ENCODE measurements at places on chromosomes 13 and 19.

DNA sequence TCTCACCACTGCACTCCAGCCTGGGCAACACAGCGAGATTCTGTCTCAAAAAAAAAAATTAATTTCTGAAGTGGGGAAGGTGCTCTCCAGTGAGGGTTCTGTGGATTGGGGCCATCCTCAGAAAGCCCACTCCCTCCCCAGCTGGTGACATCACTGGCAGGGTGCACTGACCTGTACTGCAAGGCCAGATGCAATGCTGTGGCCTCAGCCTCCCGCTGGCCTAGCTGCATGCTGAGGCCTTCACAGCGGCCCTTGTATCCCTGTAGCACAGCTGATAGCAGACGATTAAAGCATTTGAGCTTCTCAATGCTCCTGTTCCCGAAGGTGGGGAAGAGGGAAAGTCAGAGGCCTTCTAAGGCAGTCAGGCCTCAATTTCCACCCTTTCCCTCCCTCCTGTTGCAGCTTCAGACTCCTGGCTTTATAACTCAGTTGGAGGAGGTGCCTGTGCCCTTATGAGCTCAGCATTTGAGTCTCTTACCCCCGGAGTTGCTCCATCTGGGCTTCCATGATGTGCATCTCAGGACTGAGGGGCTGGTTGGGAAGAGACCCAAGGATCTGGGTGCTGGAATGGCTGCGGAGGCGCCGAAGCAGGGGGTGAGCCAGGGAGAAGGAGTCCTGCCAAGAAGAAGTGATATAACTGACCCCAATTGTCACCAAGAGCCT lies 5.3 kb downstream of the USHBP1 start:
- no peak for DNase-seq

GRCh38 chr13:99215184-99215830 lies 14.7 kb downstream of the UBAC2 start:
- DNase-seq: no peak

DNA sequence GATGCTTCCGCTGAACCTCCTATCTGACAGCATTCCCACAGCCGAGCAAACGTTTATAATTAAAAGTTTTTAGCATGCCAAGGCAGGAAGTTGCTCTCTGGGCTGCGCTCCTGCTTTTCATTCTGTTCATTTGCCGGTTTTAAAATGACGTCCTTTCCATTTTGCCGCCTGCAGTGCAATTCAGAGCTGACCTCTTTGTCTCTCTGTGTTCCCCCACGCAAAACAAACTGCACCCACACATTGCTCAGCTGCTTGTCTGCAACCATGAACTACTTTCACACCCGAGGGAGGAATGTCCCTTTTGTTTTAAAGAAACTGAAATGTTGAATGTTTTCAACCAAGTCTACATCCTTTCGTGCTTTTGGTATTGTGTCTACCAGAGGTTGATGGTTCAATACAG lies 416.5 kb downstream of the EFNB2 start:
- DNase-seq: no peak

- DNase-seq: no peak
Observed at GRCh38 chr19:29395111-29395733, 130.6 kb upstream of the VSTM2B start.

DNA sequence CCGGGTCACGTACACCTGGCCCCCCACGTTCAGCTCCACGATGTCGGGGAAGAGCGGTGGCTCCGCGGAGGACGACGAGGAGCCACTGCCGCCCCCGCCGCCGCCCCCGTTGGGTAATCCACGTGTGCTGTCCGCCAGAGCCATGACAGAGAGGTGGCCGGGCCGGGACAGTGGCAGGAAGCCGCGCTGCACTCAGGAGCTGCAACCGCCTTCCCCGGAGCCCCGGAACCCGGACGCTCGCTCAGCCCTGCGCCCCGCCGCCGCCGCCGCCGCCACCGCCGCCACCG lies 257 bp downstream of the KCTD12 start:
- no peak for DNase-seq

DNA sequence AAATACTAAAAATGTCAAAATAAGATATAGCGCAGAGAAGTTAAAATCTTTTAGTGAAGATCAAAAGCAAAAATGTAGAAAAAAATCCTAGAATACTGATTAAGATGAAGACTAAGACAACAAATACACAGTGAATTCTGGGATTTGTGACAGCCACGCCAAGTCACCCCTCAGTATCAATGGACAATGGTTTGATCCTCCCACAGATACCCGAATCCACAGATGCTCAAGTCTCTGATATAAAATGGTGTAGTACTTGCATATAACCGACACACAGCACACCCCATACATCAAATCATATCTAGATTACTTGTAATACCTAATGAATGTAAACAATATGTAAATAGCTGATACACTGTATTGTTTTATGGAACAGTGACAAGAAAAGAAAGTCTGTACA lies 5.9 kb downstream of the MIPEP start:
- DNase-seq: no peak

DNA sequence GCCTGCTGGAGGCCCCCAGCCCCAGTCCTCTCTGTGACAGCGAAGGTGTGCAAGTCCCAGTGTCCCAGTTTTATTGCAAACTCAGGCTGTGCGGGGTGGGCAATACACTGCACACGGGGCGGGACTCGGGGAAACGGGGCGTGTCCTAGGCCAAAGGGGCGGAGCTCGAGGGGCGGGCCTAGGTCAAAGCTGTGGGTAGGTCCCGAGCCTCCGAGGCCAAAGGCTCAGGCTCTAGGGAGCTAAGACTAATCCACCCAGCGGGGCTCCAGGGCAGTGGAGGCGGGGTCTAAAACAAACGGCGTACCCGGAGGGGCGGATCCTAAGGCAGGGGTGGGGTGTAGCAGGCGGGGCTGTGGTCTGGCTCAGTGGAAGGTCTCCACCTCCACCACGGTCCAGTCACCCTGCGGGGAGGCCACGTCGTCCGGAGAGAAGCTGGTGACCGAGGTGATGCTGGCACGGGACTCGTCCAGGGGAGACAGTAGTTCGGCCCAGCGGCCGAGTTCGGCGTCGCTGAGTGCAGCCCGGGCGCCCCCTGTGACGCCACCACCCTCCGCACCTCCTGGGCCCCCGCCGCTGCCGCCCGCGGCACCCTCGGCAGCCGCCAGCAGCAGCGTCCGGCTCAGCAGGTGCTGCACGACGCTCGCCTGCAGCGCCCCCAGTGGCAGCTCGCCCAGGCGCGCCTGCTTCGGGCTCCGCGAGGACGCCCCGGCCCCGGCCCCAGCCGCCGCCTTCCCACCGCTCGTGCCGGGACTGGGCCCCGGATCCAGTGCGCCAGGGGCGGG lies 5.3 kb downstream of the PRR36 start:
- no peak for DNase-seq

DNA sequence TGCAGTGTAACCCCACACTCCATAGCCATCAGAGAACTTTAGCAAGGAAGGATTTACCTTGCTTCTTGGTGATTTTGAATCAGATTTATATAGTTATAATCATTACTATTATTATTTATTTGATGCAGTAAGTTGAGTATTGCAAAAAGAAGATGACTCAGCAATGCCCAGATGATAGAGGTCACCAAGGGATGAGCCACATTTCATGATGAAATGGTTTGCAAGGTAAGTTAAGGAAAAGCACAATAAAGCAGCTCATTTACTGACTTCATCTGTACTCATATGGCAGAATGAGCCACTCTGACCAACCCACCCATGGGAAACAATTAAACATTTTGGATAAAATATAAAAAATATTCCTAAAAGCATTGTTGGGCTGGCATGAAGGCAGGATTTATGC lies 59.1 kb downstream of the AKAP11 start:
- DNase-seq: no peak

GRCh38 chr19:29411113-29411581 lies 114.6 kb upstream of the VSTM2B start:
- no peak for DNase-seq

GRCh38 chr13:50136226-50136625 lies 121.0 kb downstream of the KCNRG start:
- DNase-seq: no peak

GRCh38 chr19:17720440-17720839 lies 1.2 kb downstream of the MAP1S start:
- peak; percentile 3 for DNase-seq

DNA sequence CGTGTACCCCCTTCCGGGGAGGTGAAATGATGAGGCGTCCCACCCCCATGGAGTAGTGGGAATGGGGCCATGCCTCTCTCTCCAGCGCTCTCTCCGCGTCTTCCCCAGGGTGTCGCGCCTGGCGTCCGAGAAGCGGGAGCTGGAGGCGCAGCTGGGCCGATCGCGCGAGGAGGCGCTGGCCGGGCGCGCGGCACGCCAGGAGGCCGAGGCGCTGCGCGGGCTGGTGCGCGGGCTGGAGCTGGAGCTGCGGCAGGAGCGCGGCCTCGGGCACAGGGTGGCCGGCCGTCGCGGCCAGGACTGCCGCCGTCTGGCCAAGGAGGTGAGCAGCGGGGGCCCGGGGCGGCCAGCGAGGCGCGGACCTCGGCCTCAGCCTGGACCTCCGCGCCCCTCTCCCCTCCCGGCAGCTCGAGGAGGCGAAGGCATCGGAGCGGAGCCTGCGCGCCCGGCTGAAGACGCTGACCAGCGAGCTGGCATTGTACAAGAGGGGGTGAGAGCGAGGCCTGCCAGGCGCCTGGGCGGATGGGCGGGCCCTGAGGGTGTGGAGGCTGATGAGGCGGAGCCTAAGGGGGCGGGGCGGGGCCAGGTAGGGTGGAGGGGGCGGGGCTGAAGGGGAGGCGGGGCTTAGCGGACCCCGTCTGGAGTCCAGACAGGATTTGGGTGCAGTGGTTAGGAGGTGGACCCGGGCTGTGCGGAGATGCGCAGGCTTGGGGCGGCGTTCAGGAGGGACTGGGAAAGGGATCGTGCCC lies 7.7 kb downstream of the PGLYRP1 start:
- DNase-seq: peak; percentile 61

- DNase-seq: no peak
Observed at GRCh38 chr19:21052902-21053301, 29.1 kb upstream of the ZNF714 start.

GRCh38 chr19:29694669-29695627 lies 20.1 kb downstream of the C19orf12 start:
- DNase-seq: peak; percentile 2

- DNase-seq: no peak
Observed at GRCh38 chr13:33316890-33317289, 31.3 kb upstream of the STARD13 start.

DNA sequence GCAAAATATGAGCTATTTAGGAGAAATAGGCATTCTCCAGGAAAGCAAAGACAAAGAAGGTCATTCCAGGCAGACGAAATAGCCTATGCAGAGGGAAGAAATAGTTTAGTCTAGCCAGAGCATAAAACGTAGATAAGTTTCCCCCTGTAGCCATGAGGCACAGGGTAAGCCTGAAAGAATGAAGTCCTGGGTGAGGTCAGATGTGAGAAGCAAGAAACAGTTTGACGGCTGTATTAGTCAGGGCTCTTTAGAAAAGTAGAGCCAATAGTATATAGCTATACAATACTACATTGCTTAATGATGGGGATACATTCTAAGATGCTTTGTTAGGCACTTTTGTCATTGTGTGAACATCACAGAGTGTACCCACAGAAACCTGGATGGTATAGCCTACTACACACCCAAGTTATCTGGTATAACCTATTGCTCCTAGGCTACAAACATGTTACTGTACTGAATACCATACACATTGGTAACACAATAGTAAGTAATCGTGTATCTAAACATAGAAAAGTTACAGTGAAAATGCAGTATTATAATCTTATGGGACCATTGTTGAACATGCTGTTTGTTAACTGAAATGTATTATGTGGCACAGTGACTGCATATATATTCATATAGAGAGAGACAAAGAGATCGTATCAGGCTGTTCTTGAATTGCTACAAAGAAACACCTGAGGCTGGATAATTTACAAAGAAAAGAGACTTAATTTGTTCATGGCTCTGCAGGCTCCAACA lies 59.3 kb upstream of the WDFY2 start:
- DNase-seq: no peak

DNA sequence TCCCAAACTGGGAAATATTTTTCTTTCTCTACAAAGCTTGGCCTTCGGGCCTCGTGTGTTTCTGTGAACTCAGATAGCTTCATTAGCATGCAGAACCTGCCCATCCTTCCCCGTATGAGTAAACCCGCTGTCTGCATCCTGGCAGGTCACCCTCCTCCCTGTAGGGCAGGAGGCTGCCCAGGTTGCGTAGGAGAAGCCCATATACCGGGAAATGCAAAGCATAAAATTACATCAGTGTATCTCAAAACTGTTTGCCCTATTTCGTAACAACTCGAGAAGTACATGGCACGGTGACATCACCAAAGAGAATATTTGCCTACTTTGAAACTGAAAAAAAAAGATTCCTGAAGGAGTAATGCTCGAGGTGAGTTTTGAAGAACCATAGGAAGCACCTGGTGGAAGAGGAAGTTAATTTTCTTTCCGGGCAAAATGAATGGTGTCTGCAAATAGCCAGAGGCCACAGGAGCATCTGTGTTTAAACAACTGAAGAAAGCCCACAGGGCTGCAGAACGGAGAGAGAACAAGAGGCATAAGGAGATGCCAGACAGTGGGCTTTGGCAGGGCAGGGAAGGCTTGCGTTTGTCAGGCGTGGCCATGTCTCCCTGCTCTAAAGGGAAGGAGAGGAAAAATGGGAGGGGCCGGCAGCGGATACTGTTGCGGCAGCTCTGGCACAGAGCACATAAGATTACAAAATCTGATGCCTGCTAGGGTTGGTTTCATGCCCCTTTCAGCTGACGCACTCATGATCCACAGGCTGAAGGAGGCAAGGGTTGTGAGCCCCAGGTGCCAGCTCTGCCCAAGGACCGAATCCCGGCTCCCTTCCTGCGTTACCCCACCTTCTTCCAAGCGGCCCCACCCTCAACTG lies 81.4 kb downstream of the IRS2 start:
- DNase-seq: no peak

DNA sequence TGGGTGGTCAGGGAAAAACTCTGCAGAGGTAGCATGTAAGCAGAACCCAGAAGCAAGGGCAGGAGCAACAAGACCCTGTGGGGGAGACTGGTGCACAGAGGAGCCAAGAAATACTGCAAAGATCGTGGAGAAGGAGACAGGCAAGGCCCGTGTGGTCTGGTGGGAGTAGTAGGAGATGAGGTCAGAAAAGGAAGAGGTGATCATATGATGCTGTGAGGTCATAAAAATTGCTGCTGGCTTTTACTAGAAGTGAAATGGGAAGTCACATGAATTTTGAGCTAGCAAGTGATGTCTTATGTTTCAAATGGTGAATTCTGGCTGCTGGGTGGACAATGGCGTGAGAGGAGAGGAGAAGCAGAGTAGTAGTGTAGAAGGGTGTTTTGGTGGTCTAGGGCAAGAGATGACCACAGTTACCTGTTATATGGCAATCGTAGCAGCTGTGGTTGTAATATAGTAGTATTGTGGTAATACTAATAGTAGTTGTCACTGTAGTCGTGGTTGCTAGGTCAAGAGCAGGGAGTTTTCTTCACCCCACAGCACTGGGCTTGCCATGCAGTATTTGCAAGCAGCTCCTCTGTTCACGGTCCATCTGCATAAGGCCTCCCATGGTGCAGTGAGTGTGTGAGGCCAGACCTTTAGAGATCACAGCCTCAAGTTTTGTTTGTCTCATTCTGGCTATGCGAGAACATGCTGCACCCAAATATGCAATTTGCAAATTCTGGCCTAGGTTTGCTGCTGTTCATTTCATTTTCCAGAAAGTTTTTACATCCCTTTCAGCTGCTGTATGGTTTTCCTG lies 205.0 kb downstream of the TSHZ3 start:
- DNase-seq: no peak

GRCh38 chr19:4077800-4078684 lies 11.3 kb upstream of the ZBTB7A start:
- DNase-seq: peak; percentile 9

- DNase-seq: no peak
Observed at GRCh38 chr13:95295026-95295425, 6.2 kb downstream of the ABCC4 start.
